Testis (tissue), 5 donors: ENCODE measurements at places on chromosomes 1 and 21. TPM values are rescaled to one million over a fixed set of nuclear protein-coding genes. Genes with fewer than 3 reads are reported as not detected.

DNA sequence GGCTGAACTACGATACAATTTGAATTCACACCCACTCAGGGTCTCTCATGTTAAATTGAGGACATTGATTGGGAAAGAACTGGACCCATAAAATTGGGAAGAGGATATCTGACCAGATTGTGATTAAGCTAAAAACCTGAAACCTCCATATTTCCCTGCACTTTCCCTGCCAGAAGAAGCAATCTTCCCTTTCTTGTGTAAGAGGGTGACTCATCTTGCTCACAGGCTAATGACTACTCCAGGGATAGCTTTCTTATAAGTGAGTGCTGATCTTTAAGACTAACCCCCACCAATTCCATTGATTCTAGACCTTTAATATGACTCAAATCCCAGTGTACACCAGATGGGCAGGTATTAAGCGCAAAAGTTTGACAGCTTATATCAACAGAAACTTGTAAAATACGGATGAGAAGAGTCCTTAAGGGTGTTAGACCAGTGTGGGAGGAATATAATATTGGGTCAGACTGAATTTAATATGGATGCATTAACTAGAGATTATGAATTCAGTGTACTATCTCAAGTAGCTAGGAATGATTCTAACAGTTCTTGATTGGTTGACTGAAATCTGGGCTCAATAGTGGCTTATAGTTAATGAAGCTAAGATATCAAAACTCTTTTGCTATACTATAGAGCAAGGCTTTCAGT is 12.1 kb upstream of the SGIP1 start:
- H3K36me3 ChIP-seq = no peaks in the 10 kb centered on the region
- H3K4me1 ChIP-seq = no peaks in the 10 kb centered on the region
- H3K4me3 ChIP-seq = no peak overlapping the region
- no peak overlapping the region for H3K27ac ChIP-seq
- no peak for DNase-seq

GRCh38 chr1:68201546-68202238 is 30.6 kb downstream of the WLS start:
- H3K4me1 ChIP-seq = peaks cover under 1% of the 10 kb centered on the region
- no peaks in the 10 kb centered on the region for H3K36me3 ChIP-seq
- H3K4me3 ChIP-seq = no peak overlapping the region
- no peaks in the 10 kb centered on the region for H3K27me3 ChIP-seq
- no peak for DNase-seq

Gene CHIT1
- polyA plus RNA-seq = 9.9 TPM

GRCh38 chr21:46388896-46389295 is 64.9 kb downstream of the PCNT start:
- no peak for DNase-seq
- no peak overlapping the region for H3K4me3 ChIP-seq
- no peak overlapping the region for H3K27ac ChIP-seq
- H3K36me3 ChIP-seq = no peaks in the 10 kb centered on the region

Gene CLCA1
- polyA plus RNA-seq = 0.88 TPM
